ENCODE measurements at places on chromosomes 5 and 9. TPM values are rescaled to one million over a fixed set of nuclear protein-coding genes. Genes with fewer than 3 reads are reported as not detected.
A peak's percentile ranks its signal among the peaks of the same experiment; 100 is the strongest.

- DNase-seq, result no peak
These were observed 30.0 kb downstream of the ADRB2 start for GRCh38 chr5:148856424-148856823.

DNA sequence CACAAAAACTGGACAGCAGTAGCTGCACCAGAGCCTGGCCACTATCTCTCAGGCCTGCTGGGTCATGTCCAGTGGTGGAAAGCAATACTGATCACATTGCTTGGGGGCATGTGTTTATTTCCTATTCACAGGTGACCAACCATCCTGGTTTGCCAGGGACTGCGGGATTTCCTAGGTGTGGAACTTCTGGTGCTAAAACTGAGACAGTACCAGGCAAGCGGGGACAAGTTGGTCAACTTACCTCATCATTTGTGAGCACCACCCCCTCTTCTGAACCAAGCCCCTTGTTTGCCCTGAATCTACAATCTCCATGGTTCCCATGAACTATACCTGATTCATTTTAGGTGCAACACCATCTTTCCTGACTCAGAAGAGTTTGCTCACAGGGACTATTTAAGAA is 81.3 kb downstream of the TNC start:
- no peak for DNase-seq

GRCh38 chr5:55159763-55160492 is at the start of gene GPX8:
Gene GPX8 (plus strand): TSS chr5:55160171. CDS start chr5:55160193, 22 bp downstream.
- DNase-seq, result peak; percentile 44

DNA sequence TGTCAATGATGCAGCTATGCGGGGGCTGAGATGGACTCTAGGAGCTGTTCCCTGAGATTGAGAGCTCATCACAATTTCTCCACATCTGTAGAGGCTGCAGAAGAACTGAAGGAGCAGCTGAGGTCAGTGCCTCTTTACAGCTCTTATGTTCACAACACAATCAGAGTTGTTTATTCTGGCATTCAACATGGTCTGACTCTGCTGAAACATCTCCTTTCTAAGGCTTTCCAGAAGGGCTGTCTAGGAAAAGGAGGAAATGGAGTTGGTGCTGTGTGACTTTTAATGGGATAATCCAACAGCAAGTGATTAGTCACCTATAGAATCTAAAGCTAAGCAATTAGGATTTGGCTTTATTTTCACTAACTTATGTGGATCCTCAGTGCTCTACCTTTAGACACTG is 6.0 kb downstream of the POU5F2 start:
- DNase-seq, result no peak

GRCh38 chr5:69341520-69342161 is 9.0 kb upstream of the CCDC125 start:
- DNase-seq, result no peak

GRCh38 chr5:151961557-151961956 is 36.9 kb upstream of the GLRA1 start:
- no peak for DNase-seq

DNA sequence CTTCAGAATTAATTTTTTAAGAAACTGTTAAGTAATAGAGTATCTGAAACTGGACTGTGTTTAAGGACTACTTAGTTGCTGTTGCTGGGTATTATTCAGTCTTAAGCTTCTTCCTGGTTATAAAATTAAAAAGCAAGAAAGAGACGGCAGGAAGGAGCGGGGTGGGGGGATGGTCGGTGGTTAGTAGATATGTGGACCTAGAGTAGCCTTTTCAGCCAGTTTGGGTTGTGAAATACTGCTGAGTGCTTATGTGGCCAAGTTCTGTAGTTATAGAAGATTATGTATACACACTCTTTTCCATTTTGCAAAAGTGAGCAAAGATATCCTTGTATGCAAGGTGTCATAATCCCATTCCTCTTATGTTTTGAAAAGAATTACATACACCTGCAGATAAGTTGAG is 28.5 kb downstream of the TRIO start:
- no peak for DNase-seq

GRCh38 chr9:127853312-127854183 is 910 bp downstream of the ENG start:
- DNase-seq, result peak; percentile 15

DNA sequence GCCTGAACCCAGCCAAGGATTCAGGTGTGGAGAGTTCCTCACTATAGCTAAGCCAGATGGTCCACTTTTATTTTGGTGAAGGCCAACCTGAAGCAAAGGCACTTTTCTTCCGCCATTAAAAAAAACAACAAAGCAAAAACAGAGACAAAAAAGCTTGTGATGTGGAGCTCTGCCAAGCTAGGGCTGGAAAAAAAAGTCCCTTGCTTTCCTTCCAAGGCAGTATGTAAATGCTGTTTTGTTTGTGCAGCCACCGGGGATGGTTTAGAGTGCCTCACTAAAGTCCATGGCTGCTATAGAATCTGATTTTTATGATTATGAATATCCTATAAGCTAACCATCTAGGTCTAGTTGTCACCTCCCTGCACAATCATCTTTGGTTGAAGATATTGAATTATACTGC is 14.9 kb downstream of the MEGF10 start:
- no peak for DNase-seq

- DNase-seq, result no peak
These were observed 6.1 kb upstream of the NRG2 start for GRCh38 chr5:140049205-140049604.

DNA sequence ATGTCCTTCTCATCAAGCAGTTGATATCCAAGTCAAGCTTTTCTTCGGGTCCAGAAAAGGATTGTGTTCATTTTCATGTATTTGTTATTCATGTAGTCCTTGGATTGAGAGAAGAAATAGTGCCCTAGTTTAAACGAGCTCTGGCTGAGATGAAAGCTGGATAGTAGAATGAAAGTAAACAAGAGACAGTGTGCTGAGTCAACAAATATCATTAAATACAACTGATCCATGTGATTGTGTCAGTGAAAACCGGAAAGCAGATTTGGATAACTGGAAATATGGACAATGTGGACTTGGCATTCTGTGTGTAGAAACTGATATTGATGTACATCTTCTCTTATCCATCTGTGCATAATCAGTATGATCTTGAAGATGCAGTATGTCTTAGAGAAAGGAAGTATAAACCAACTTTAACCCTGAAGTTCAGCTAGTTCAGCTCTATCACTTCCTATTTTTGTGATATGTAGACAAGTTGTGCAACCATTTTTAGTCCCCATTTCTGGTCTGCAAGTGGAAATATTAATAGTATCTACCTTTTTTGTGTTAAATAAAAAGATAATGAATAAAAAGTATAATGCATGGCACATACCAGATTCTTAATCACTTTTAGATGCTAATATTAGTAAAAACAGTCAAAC is 4.4 kb downstream of the MUSK start:
- no peak for DNase-seq

DNA sequence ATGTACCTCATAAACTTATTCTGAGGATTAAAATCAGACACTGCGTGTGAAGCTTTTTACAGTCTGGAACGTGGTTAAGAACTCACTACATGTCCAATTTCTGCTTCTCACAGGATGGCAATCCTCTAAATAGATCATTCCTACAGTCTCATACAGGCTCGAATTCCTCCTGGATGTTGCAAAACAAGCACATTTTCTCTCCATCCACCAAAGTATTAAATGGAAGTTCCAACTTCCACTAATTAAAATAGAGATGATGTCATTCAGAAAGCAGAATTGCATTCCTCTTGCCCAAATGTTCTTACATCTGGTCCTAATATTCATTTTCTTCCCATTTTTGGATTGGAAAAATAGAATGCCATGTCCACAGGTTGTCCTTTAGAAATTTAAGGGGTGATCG is 145.5 kb upstream of the PCA3 start:
- no peak for DNase-seq

DNA sequence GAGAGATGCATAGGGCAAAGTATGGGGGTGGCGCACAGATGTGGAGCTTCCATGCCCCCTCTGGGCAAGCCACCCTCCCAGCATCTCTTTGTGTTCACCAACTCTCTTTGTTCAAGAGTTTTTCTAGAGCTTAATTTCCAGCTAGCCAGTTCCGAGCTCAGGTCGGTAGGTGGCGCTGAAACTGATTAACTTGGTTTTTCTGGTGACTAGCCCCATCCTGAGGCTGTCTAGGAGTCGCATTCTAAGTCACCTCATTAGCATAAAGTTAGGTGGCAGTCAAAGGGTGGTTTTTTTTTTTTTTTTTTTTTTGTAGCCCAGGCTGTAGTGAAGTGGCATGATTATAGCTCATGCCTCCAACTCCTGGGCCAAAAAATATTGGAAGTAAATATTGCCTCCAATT is 476.4 kb downstream of the KDM4C start:
- no peak for DNase-seq

DNA sequence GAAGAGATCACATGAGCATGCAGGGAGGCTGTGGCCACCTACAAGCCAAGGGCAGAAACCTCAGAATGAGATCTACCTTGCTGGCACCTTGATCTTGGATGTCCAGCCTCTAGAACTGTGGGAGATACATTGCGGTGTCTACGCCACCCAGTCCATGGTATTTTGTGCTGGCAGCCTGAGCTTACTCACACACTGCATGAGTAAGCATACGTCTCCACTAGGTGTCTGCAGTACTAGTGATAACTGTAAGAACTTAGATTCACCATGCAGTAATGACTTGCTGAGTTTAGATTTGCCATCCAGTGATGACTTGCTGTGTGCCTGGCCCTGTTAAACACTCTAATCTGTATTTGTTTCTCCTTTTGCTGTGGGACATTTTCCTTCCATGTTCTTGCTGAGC is 417.7 kb downstream of the GADD45G start:
- no peak for DNase-seq

- DNase-seq, result no peak
These were observed 138.3 kb downstream of the HSD17B3 start for GRCh38 chr9:96163712-96164111.

GRCh38 chr9:108478431-108479332 is 377.1 kb downstream of the ACTL7B start:
- no peak for DNase-seq

DNA sequence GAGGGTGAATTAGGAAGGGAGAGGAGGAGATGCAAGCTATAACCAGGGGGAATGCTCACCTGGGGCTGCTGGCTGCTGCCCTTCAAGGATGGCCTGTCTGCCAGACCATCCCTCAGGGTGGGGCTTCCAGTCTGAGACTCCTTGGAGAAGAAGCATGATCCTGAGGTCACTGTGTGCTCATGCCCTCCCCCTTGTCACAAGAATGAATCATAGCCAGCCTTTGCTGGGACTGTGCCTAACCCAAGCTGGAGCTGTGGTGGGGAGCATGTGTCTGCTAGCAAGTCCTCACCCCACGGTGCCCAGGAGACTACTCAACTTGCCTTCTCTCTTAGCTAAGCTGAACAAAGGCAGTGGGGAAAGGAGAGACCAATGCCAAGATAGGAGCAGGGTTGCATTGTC is 463.6 kb downstream of the SPOCK1 start:
- DNase-seq, result no peak

DNA sequence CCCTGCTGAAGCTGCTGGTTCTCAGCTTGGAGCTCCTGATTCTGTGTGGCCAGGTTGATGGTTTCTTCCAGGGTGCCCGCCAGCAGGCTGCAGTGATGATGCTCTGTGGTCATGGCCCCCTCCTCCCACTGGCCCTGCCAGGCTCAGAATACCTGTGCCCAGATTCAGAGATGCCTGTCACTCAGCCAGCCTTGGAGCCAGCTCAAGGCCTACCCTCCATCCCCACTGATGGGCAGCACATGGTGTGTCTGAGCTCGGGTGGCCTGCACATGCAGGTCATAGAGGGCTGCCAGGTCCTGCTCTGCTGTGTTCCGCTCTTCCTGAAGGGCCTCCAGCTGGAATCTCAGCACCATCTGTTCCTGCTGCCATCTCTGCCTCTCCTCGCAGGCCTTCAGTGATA is 5.4 kb downstream of the SLC35A4 start:
- DNase-seq, result no peak

GRCh38 chr9:1383899-1384455 is 333.8 kb downstream of the DMRT2 start:
- no peak for DNase-seq

GRCh38 chr9:91452844-91453243 is 29.2 kb upstream of the NFIL3 start:
- DNase-seq, result no peak

GRCh38 chr5:1794901-1795290 is 4.7 kb downstream of the MRPL36 start:
- DNase-seq, result no peak

DNA sequence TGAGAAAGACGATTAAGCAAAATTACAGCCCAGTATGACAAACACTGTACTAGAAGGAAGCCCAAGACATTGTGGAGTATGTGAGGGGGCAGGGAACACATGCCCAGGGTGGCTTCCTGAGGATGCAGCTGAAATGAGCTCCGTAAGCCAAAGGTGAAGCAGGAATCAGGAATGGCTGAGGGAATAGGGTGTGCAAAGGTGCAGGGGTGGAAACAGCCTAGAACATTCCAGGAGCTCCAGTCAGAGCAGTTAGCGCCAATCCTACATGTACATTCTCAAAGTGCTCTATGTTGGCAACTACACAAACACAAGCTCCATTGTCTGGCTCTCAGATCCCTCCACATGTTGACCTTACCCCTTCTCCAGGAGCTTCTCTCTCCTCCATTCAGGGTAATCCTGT is 257.9 kb downstream of the MAN2A1 start:
- no peak for DNase-seq

- DNase-seq, result no peak
These were observed 5.5 kb upstream of the AK3 start for GRCh38 chr9:4746278-4747030.

GRCh38 chr5:1727571-1727970 is 72.1 kb downstream of the MRPL36 start:
- DNase-seq, result no peak

GRCh38 chr9:89591274-89592212 is 13.3 kb upstream of the GADD45G start:
- no peak for DNase-seq

GRCh38 chr9:70525519-70525918 is 111.1 kb upstream of the KLF9 start:
- no peak for DNase-seq

HTR4 gene
- total RNA-seq, result not detected

RNF183 gene
- total RNA-seq, result 0.16 TPM

DAP gene
- total RNA-seq, result 133 TPM

SCGB3A2 gene
- 0.76 TPM for total RNA-seq

OTP gene
- total RNA-seq, result not detected

SLC36A3 gene
- not detected for total RNA-seq

FST gene
- 0.81 TPM for total RNA-seq

ADCY2 gene
- total RNA-seq, result 0.21 TPM

GDA gene
- total RNA-seq, result 4.2 TPM

PHF24 gene
- 0.06 TPM for total RNA-seq

MRPL22 gene
- 23.3 TPM for total RNA-seq

AGXT2 gene
- total RNA-seq, result not detected

ZNF189 gene
- total RNA-seq, result 20.5 TPM

NR4A3 gene
- 3.1 TPM for total RNA-seq

HACD4 gene
- 0.13 TPM for total RNA-seq

RNF180 gene
- 7.2 TPM for total RNA-seq

All from pancreas (tissue), 10 donors.